Activated T-cell treated with anti-CD3 and anti-CD28 coated beads, Interleukin-2, amount 50 U/mL, for 1 hour (primary cell): ENCODE measurements at places on chromosomes 11 and 22.

DNA sequence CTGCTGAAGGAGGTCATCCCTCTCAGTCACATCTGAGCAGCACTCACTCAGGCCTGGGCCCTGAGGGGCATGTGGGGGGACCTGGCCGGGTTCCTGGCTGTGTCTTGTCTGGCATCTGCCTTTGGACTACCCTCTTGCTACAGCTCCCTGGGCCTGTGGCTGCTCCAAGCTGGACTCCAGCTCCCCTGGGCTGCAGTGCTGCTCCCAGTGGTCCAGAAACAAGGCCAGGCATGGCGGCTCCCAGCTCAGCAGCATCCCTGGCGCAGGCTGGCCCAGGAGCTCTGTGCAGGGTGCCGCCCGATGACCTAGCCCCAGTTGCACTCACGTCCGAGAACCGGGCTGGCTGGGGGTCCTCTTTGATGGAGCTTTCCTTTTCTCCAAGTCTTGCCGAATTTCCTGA lies 5.3 kb downstream of the CDPF1 start:
- DNase-seq = no peak

DNA sequence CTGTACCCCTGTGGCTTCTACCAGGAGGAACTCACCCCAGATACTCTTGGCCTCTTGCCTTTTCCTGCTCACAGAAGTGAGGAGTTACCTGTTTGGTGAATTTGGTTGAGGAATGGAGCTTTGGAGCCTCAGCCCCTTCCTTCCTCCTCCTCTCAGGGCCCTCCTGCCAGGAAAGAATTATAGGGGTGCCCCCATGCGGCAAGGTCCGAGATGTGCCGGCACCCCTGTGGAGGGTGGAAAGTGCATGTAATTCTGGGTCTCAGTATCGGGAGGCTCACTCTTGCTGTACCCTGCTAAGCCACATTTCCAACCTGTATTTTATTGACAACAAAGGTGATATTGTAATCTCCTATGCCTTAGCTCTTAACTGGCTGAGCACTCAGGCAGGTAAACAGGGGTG lies 13.7 kb upstream of the IGSF22 start:
- no peak for DNase-seq

GRCh38 chr11:74142624-74143023 lies 28.2 kb downstream of the C2CD3 start:
- no peak for DNase-seq

GRCh38 chr11:66619080-66619554 lies 2.7 kb downstream of the RBM14 start:
- no peak for DNase-seq

- no peak for DNase-seq
Measured at GRCh38 chr11:34909955-34910354, 6.2 kb downstream of the APIP start.

DNA sequence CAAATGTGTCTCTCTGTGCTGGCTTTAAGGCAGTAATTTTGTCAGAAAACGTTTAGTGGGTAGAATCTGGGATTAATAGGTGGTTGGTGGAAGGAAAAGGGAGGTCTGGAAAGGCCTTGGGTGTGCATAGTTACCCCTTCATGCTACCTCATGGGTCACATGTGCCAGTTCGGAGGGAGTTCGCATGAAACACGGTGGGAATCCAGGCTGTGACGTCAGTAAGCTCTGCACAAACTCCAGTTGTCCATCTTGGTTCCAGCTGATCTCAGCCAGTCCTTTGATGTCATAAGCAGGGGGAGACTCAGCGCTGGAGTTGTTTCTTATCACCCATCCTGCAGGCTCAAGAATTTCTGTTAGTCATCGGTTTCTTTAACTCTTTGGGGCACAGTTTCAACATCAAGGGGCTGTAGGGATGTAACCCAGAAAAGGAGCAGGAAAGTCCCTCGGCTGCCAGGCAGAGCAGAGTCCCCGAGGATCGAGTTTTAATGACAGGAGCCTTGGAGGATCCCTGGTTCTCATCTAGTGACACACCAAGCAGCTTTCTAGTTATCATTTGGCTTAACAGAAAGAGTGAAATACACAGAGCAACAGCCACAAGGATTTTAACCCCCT lies 28.9 kb downstream of the MOV10L1 start:
- no peak for DNase-seq

- no peak for DNase-seq
Measured at GRCh38 chr11:108680271-108680670, 15.4 kb downstream of the DDX10 start.

GRCh38 chr11:57546869-57547475 lies 9.6 kb downstream of the SMTNL1 start:
- DNase-seq = no peak
